AG04450 (cell line): ENCODE measurements at places on chromosomes 4 and X. TPM values are rescaled to one million over a fixed set of nuclear protein-coding genes. Genes with fewer than 3 reads are reported as not detected.

Gene NWD2
- not detected in 2 replicates for polyA plus RNA-seq

Gene SFRP2
- not detected in 2 replicates for polyA plus RNA-seq

- no peak for DNase-seq
These were observed 17.8 kb upstream of the MCF2 start for GRCh38 chrX:139725720-139726119.

GRCh38 chr4:8316911-8317351, 47.4 kb downstream of the HTRA3 start:
- no peak for DNase-seq

DNA sequence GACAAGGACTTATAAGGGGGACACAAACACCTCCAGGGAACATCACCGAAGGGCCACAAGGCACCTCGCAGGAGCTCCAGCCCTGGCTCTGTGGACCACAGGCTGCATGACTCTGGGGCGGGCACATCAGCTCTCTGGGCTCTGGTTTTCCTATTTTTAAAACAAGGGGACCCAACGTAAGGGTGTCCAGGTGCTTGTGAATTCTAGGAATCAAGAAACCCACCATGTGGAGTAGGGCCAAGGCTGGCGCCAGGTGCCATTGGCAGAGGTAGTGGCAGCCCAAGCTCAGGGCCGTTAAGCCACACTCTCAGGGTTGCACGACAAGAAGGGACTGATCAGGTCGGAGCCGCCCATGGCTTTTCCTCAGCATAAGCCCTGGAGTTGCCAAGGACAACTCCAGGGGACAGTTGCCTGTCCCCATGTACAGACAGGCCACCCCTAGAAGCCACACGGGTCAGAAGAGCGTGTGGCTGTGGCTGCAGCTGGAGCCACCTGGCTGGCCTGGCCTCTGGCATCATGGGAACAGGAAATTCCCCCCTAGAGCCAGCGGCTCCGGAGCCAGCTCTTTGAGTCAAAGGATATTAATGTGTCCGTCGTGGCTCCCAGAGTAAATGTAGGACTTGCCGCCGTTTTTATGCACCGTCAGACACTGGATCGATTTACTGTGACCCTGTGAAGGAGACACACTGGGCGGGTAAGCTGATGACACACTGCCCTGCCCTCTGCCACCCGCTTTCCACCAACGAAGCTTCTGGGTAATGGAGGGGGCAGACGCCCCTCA, 32.5 kb downstream of the WDR1 start:
- DNase-seq: no peak

- DNase-seq: no peak
These were observed 31.4 kb downstream of the HOPX start for GRCh38 chr4:56649445-56650261.
